ENCODE measurements at places on chromosomes 1 and 21. TPM values are rescaled to one million over a fixed set of nuclear protein-coding genes. Genes with fewer than 3 reads are reported as not detected.
A peak's percentile ranks its signal among the peaks of the same experiment; 100 is the strongest.

The A3GALT2 gene
- not detected for total RNA-seq

The LAPTM5 gene
- 3.4 TPM for total RNA-seq

The CFHR1 gene
- not detected for total RNA-seq

- no peak for DNase-seq
Measured at GRCh38 chr1:8847990-8848389, 30.5 kb downstream of the ENO1 start.

GRCh38 chr1:156898161-156898566 is 4.6 kb downstream of the PEAR1 start:
- no peak for DNase-seq

- no peak for DNase-seq
Measured at GRCh38 chr1:207904391-207904790, 6.5 kb downstream of the CD34 start.

The DTL gene
- 57.9 TPM for total RNA-seq

The LHX8 gene
- 1.6 TPM for total RNA-seq

DNA sequence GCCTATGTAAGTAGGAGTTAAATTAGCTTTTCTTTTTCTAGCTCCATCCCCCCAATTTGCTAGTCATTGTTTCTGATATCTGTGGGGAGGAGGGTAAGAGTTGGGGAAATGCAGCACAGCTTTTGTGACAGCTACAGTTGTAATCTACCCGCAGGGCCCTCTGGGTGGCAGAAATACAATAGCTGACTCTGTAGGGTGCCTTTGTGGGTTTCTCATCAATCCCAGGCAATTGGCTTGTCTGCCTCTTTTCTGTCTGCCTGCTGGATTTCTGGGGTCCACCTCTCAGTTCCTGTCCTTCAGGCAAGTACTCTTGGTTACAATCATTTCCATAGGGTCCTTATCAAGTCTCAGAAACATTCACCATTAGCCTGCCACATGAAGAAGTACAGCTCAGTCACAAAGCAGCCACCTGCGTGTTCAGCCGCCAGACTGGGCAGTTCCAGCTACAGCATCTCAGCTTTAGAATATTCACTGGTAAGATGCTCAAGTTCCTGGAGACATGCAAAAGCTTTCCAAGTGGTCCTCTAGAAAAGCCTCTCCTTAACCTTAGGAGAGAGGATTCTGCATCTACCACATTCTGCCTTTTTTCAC is 19.2 kb upstream of the SLC44A5 start:
- DNase-seq = no peak

- DNase-seq = peak; percentile 28
Measured at GRCh38 chr21:42164064-42164789, 54.7 kb upstream of the ABCG1 start.

GRCh38 chr1:207952617-207953542 is 42.0 kb upstream of the CD34 start:
- no peak for DNase-seq

GRCh38 chr1:197440715-197441114 is 172.7 kb downstream of the CRB1 start:
- peak; percentile 9 for DNase-seq

The CNTN2 gene
- not detected for total RNA-seq

The CAMK1G gene
- total RNA-seq = 3.0 TPM

DNA sequence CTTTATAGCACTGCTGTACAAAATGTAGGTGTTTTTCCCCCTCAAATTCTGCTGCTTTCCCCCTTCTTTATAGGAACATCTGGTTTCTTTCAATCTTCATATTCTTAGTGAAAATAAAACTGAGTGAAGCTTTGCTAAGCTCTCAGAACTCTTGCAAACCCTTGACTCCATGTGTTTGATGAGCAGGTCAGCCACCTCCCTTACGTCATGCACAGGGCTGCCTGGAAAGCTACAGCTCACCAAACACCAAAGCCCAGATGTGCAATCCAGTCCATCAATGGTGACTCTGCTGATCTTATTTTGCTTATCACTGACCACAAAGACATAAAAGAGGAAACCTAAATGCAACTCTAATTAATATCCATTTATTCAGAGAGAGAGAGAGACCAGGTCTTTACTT is 5.5 kb downstream of the CACNA1E start:
- no peak for DNase-seq

The KAZN gene
- total RNA-seq = 6.4 TPM

DNA sequence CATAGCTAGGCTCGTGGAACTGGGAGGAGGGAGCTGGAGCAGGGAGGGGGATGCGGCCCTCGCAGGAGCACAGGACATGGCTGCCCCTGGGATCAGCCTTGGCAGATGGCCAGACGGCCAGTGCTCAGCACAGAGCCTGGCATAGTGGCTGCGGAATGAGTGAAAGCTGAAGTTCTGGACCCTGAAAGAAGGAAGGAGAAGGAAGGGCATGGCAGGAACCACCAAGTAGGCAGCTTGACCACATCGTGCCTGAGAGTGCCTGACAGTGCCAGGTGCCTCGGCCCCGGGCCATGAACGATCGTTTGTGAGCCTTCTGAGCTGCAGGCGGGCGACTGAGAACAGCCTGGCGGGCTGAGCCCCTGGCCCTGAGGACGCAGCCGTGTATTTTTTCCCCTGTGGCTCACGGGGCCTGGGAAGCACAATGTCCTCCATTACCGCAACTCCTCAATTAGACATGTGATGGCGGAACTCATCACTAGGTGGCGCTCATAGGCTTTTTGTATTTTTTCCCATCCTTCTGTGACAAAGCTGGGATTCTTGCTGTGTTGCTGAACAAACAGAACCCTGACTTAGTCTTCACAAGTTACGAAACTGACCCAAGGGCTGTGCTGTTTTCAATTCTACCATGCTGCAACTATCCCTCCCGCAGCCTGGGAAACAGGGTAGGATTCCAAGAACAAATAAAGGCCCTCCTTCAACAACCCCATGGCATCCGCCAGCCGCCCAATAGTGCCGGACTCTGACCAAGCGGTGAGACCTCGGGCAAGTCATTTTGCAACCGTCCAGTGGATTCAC is 29.9 kb upstream of the TMEM61 start:
- peak; percentile 77 for DNase-seq

DNA sequence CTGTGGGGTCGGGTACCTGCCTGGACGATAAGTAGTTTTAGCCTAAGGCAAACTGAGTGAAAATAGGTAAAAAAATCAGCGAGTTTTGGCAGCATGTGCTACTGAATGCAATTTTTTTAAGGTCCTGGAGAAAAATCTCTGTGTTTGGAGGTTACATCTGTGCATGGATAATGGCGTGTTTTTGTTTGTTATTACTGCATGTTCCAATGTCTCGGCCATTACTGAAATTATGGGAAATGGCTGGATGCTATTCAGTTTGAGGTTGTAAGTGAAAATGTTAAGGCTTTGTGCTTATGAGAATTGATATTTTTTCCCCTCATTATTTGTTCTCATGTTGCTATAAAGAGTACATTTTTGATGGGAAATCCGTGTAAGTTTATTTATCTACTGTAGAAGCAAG is 441.7 kb downstream of the PRDM2 start:
- DNase-seq = no peak

GRCh38 chr1:241647658-241648057 is 4.4 kb upstream of the WDR64 start:
- peak; percentile 64 for DNase-seq

The CLCA1 gene
- total RNA-seq = not detected

GRCh38 chr1:78673120-78673519 is 23.5 kb downstream of the IFI44 start:
- DNase-seq = no peak

The ARHGEF11 gene
- total RNA-seq = 19.2 TPM

DNA sequence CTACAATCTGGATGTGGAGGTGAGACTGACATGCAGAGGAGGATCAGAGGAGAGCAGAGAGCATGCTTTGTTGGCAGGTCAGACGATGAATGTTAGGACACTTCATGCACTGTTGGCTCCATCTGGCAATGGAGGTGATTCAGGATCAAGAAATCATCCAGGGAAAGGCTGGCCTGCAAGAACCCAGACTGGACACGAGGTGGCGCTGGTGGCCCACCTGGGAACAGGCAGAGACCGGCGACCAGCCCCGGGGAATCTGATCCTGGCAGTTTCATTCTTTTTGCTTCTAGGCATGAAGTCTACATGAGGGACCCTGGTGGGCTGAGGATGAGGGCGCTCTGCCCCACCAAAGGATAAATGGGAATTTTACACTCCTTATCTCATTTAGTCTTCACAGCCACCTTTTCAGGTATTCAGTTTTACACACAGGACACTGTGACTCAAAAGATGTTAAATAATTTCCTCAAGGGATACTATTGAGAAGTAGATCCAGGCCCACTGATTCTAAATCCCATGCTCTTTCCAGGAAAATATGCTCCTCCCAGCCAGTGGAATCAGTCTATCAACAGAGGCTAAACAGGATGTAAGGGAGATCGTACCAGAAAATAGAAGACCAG is 26.2 kb upstream of the SCMH1 start:
- DNase-seq = peak; percentile 66

Measured in M059J (cell line).